NCI-H187 (cell line): ENCODE measurements at places on chromosomes 6 and 20.

GRCh38 chr6:166465003-166465399 is 82.3 kb upstream of the MPC1 start:
- no peak for DNase-seq

GRCh38 chr20:3784216-3784853 is 2.2 kb downstream of the CENPB start:
- no peak for DNase-seq

DNA sequence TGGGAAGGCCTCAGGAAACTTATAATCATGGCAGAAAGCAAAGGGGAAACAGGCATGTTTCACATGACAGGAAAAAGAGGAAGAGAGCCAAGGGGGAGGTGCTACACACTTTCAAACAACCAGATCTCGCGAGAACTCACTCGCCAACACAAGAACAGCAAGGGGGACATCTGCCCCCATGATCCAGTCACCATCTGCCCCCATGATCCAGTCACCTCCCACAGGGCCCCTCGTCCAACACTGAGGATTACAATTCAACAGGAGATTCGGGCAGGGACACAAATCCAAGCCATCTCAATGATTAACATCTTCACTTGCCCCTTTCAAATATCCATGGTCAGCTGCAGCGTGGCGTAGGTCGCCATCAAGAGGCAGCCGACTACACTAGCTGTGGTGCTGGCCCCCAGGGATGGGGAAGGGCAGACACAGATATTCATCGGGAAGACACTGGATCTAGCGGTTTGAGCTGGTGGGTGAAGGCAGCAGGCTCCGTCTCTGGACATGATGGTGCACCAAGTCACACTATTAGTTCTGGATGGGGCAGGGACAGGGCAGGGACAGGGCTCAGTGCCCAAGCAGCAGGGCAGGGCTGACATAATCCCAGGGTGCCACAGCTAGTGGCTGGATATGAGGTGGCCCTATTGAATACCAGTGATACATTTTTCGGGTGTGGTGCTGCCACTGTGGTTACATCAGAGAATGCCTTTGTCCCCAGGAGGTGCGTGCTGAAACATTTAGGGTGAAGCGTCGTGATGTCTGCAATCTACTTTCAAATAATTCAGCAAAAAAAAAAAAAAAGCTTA is 31.6 kb downstream of the TUBB2B start:
- DNase-seq: no peak

DNA sequence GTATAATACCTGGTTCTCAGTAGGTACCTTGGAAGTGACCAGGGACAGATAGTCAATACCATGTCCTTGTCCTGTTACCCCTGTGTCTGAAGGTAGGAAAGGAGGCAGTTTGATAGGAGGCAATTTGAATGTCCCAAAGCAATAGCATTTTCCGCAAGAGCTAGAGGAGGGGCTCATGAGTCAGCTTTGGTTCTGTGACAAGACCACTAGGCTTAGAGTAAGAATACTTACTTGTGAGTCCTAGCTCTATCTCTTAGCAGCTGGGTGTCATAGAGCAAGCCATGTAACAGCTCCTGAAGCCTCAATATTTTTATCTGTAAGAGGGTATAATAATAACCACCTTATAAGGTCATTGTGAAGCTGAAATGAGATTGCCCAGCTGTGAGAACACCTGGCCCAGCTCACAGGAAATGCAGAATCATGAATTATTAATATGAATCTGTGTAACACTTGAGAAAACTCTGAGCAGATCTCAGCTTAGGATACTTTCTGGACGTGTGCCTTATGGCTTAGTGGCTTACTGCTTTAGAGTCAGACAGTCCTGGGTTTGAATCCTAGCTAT is 58.6 kb downstream of the DAAM2 start:
- DNase-seq: no peak

DNA sequence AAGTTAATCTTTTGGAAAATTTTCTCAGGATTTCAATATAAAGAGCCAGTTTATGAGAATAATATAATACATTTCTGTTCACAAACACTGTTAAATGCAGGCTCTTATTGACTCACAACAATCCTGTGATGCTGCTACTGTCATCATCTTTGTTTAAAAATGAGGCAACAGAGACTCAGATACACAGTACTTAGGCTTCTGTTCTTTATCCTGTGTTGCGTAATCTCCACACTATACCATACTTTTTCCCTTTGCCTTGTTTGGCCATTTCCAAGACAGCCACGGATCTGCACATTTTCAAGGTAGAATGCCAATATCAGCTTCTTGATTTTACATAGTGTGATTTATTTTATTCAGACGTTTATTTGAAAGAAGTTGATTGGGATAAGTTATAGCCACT is 699.0 kb upstream of the CITED2 start:
- no peak for DNase-seq

GRCh38 chr6:136235233-136235564 is 14.9 kb downstream of the MTFR2 start:
- DNase-seq: no peak

- DNase-seq: no peak
Observed at GRCh38 chr6:31822036-31822821, 5.3 kb upstream of the HSPA1B start.

DNA sequence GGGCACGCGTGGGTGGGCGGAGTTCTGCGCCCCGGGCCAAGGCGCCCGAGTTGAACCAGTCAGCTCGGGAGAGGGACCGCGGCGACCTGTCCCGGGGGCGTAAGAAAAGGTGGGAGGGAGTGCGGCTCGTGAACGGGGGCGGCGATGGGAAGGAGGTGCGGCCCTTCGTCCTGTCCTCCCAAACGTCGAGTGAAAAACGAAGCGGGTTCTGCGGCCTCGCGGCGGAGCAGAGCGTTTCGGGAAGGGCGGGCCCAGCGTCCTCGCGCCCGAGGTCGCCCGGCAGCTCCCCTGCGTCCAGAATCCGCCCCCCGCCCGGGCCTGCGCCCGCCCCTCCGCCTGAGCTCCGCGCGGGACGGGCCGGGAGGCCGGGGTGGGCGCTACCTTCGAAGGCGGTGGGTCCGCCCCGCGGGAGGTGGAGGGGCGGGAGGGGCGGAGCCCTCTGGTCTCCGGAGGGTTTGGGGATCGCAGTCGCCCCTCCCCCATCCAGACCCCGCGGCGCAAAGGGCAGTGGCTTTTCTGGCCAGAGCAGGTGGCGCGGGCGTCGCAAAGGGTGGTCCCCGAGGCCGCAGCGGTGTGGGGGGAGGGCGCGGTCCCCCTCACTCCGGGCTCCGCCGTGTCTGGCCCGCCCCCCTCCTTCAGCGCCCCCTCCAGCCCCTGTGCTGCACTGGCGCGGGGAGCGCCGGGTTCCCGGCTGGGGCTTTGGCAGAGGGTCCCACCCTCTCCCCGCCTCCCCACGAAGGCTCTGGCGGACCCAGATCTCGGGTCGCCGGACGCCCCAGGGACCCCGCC is 838 bp downstream of the STMN3 start:
- DNase-seq: no peak

DNA sequence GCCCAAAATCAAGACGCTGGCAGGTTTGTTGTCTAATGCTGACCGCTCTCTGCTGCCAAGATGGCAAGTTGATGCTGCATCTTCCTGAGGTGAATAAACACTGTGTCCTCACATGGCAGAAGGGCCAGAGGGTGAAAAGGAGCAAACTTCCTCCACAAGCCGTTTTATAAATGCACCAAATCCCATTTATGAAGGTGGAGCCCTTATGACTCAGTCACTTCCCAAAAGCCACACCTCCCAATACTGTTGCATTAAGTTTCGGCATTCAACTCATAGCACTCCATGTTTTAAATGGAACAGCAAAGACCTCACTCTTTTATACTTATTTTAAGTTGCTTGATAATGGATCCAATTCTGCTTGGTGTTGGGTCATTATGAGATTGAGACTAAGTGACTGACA is 316.6 kb downstream of the RFPL4B start:
- no peak for DNase-seq

GRCh38 chr20:44174996-44175765 is 11.8 kb downstream of the JPH2 start:
- DNase-seq: no peak

DNA sequence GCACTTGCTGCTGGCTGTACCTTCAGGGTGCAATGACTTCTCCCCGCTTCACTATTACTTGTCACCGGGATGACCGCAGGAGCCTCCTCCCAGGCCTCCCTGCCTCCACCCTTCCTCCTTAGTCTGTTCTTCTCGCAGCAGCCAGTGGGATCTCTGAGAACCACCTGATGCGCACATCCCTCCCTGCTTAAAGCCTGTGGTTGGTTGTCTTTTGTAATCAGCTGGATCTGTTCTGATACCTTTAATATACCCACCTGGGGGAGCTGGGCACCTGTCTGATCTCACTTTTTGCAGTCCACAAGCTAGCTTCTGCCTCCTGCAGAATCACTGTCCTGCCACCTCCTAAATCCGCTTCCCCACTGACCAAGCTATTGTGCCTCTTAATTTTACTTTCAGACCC is 34.6 kb downstream of the TOX2 start:
- no peak for DNase-seq

GRCh38 chr6:5501837-5502236 is 240.5 kb downstream of the FARS2 start:
- no peak for DNase-seq

DNA sequence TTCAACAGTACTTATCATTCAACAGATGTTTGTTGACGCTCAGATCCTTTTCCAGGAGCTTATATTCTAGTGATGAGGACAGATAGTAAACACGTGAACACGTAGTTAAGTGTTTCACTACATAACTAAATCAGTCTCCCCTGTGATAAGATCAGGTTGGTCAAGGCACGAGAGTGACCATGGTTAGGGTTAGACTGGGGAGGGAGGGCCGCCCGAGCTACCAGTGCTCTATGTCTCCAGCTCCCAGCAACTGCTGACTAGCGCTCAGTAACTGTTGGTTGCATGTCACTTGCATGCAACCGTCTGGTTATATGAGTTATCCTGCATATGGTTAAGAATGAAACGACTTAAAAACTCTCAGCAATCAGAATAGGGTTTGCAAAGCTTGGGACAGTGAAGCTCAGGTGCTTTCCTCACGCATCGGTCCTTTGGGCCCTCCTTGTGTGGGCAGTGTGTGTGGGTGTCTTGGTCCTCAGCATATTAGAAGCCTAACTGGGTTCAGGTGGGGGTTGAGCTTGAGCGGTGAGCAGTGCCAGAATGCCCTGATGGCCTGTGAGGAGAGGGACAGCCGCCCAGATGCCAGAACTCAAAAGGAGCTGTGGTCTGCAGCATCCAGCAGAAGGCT is 120.8 kb downstream of the ARID1B start:
- DNase-seq: no peak

GRCh38 chr6:170027647-170028043 is 263.2 kb downstream of the DLL1 start:
- DNase-seq: no peak

GRCh38 chr6:36571122-36572043 is 22.8 kb upstream of the SRSF3 start:
- DNase-seq: no peak

DNA sequence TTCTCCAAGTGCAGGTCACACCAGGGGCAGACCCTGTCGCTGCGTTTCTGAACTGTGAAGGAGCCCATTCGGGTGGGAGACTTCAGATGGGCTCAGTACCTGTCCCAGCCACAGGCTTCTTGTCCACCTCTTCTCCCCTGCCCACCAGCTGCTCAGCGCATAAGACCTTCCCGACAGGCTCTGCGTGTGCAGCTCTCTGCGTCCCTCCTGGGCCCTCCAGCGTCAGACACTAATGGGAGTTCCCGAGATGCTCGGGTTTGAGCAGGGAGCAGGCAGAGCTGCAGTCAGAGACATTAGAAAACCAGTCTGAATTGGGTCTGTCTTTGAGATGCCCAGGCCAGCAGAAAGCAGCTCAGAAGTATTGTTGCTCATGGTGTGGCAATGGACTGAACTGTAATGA is 50.4 kb downstream of the TCP11 start:
- no peak for DNase-seq

GRCh38 chr6:35028781-35029769 is 112.1 kb downstream of the TCP11 start:
- no peak for DNase-seq

GRCh38 chr20:62517168-62517567 is 41.4 kb upstream of the GATA5 start:
- no peak for DNase-seq

DNA sequence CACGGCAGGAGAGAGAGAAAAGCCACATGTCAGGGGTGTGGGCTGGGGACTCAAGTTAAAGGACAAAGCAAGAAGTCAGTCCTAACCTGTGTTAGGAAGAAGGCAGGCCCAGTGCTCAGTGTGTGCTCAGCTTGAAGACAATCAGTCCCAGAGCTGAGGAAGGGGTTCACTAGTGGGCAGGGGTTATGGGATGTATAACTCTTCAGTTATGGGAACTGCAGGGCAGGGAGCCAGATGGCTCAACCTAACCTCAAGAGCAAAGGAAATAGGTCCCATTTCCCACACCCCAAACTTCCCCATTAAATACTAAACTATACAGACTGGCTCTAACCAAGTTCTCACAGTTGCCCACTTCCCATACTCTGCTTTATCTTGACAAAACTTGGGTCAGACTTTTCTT is 7.4 kb upstream of the SSTR4 start:
- DNase-seq: no peak

DNA sequence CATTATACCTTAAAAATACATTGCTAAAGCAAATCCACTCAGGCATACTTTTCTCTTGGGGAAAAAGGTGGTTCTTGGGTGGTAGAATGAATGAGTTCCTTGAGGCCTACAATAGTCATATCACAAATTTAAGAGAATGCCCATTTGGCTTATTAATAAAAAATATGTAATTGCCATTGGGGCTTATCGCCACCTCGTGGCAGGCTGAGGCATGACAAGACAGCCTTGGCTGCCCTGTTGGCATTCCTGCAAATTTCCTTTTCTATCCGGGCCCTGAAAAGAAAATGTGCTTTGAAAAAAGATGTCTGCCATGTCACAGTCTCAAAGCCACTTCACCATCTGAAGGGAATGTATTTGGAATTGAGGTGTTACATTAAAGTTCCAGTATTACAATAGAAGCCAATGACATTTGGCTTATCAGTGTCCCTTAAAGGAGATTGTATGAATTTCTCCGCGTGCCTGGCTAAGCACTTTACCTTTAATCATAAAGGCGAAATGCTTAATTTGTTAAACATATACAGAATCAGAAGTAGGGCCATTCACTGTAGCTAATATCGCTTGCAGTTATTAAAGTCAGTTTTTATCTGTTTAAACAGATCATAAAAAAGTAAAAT is 188.3 kb upstream of the ZFP64 start:
- no peak for DNase-seq

DNA sequence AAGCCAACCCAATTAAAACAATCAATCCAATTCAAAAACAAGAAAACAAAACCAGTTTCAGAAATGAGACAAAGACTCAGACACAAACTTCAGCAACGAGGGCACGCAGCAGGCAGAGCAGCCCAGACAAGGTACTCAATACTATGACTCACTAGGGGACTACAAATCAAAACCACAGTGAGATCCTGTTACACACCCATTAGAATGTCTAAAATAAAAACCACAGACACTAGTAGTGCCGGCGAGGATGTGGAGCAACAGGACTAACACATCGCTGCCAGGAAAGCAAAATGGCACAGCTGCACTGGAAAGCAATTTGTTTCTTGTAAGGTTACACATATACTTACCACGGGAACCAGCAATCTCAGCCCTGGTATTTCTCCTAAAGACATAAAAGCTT is 28.4 kb upstream of the MAS1L start:
- no peak for DNase-seq

- DNase-seq: no peak
Observed at GRCh38 chr20:8033151-8033841, 13.7 kb upstream of the TMX4 start.

GRCh38 chr20:39268981-39269461 is 306.9 kb downstream of the DHX35 start:
- DNase-seq: peak; percentile 10
